Renal cortical epithelial cell (primary cell): ENCODE measurements at places on chromosomes 6 and 20. TPM values are rescaled to one million over a fixed set of nuclear protein-coding genes. Genes with fewer than 3 reads are reported as not detected.

TFAP2D gene
- not detected in 2 replicates for total RNA-seq

DNA sequence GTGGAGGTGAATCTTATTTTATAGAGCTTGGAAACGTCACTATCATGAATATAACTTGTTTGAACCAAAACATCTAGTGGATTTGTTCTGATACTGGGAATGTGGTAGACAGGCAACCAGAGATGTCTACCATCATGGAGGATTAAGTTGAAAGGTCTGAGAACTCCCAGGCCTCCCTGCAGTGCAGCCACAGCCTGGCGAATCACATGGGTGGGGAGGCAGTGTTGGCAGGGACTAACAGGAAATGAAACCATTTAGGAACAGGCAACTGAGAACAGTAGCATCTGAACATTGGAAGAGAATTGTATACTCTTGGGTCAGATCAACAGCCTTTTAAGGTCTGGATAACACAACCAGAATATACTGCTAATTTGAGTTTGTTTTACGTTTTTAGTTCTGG lies 22.3 kb upstream of the CEP162 start:
- DNase-seq: no peak

ADGRB3 gene
- under 0.01 and 0.05 TPM in 2 replicates for total RNA-seq

GRCh38 chr20:63102721-63103375 lies 96.1 kb upstream of the BHLHE23 start:
- no peak for DNase-seq

DNA sequence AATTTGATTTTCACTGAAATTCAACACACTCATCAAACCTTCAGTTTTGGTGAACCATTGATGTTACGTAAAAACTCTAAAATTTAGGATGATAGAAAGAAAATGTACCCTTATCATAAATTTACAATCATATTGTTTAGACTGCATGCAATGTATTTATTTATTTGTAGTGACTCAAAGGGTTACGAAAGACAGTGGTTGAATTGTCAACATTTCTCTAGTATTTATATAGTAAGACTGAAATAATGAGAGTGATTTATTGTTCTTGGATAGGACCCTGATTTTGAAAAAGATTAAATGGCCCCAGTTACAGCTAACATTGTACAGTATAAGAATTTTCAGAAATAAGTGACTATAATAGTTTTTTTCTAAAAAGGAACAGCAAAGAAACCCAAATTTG lies 591.5 kb downstream of the RFPL4B start:
- DNase-seq: no peak

TGM2 gene
- total RNA-seq: 141 and 245 TPM in 2 replicates

DNA sequence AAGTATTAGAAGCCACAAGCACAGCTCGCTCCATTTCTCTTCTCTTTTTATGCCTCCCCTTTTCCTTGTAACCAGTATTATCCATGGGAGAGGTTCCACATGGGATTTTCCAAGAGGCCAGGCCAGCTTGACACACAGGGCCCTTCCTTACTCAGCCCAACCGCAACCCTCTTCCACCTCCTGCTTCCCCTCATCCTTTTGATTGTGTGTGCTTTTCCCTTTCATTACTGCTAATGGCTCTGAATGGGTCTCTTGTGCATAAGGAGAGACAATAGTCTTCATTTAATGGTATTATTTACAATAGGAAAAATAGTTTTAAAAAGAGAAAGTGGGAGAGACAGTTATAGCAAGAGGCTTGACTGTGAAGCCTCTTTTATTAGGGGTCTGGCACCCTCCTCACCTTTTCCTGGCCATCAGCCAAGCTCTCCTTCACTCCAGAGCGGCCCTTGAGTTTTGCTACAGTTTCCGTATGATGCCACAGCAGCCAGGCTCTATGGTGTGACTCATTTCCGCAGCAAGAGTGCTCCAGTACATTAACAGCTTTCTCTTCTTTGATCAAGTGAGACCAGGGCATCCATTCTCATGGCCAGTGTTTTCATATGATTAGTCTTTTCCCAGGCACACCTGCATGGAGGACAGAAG lies 579.5 kb downstream of the TFAP2B start:
- DNase-seq: peak; percentile 8

GRCh38 chr20:10501402-10501801 lies 66.3 kb downstream of the SLX4IP start:
- peak; percentile 15 for DNase-seq

- DNase-seq: peak; percentile 62
Observed at GRCh38 chr6:31734821-31735406, 1.4 kb downstream of the CLIC1 start.

GRCh38 chr20:32480371-32481241 lies 104.5 kb downstream of the NOL4L start:
- DNase-seq: peak; percentile 48

DNA sequence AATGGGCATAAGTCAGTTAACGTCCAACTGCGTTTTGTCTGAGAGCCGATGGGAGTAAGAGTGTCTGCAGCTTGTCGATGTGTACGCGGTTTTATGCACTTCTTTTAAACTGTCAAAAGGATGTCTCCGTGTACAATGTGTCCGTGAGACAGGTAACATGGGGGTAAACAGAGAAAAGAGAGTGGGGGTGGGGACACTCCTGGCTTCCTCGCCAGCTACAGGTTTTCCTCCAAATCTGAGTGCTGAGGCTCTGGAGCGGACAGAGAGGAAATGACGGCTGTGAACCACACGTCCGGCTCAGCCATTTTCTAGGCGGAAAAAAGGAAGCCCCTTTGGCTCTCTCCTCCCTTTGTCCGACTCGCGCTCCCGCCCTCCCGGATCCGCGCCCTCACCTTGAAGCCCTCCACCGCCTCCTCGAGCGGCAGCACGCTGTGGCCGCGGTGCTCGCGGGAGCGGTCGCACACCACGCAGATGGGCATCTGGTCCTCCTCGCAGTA lies 916 bp downstream of the TRIM27 start:
- peak; percentile 26 for DNase-seq

AIG1 gene
- 61.6 and 67.4 TPM in 2 replicates for total RNA-seq

GRCh38 chr6:156167016-156167624 lies 610.1 kb upstream of the ARID1B start:
- DNase-seq: no peak

SNTA1 gene
- 11.0 and 17.0 TPM in 2 replicates for total RNA-seq

GRCh38 chr6:157677235-157677634 lies 145.8 kb upstream of the SNX9 start:
- DNase-seq: no peak

ZNF451 gene
- 52.4 and 73.3 TPM in 2 replicates for total RNA-seq

- DNase-seq: no peak
Observed at GRCh38 chr20:37494301-37494700, 26.7 kb upstream of the NNAT start.

DNA sequence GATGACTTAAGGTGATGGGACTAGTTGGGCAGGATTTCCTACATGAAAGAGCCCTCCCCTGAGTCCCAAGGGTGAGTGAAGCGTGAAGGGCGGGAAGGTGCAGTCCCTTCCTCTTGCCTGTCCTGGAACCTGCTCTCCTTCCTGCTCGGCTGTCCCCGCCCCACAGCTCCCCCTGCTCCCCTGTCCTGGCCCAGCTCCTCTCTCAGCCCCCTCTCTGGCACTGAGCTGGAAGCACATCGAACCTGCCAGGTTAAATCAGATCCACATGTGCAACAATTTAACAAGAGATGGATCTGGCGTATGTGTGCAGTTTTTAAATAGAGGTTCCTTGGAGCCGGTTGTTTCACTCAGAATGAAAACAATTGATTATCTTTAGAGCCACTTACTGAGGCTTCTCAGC lies 95.0 kb downstream of the LRFN2 start:
- DNase-seq: no peak

PM20D2 gene
- total RNA-seq: 21.5 and 28.7 TPM in 2 replicates

DNA sequence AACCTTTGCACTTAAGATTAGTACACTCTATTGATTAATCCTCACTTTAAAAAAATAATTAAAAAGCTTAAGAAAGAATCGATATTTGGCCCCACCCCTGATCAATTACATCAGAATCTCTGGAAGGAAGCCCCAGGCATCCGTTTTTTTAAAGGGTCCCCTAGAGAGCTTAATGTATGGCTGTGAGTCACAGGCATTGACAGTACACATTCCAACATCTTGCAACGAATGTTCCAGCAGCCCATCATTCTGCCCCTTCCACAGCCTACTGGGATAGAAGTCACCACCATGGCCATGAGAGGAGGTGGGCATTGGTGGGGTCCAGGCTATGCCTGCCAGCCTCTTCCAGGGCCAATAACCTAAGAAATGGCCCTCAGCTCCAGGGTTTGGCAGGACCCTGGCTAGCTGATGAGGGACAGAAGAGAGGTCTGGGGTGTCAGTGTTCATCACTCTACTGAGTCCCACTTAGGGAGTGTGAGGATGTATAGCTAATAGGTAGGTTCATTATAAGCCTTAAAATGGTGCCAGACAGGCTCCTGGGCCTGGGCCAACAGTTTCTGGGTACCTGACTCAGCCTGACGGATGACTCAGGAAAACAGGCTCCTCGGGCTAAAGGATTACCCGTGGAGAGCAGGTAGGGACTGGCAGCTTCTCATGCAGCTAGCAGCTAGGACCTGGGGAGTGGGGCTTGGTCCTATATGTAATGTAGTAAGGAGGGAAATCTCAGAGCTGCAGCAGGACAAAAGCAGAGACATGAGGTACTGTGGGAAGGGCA lies 40.4 kb downstream of the MDGA1 start:
- peak; percentile 78 for DNase-seq

WFDC5 gene
- total RNA-seq: not detected in 2 replicates

NOTCH4 gene
- total RNA-seq: 0.52 and 0.85 TPM in 2 replicates
